ENCODE measurements at places on chromosomes 6 and 20.

- no peak for DNase-seq
Measured at GRCh38 chr6:83467620-83468036, 36.8 kb upstream of the ME1 start.

GRCh38 chr6:138586638-138587037, 87.3 kb upstream of the NHSL1 start:
- no peak for DNase-seq

DNA sequence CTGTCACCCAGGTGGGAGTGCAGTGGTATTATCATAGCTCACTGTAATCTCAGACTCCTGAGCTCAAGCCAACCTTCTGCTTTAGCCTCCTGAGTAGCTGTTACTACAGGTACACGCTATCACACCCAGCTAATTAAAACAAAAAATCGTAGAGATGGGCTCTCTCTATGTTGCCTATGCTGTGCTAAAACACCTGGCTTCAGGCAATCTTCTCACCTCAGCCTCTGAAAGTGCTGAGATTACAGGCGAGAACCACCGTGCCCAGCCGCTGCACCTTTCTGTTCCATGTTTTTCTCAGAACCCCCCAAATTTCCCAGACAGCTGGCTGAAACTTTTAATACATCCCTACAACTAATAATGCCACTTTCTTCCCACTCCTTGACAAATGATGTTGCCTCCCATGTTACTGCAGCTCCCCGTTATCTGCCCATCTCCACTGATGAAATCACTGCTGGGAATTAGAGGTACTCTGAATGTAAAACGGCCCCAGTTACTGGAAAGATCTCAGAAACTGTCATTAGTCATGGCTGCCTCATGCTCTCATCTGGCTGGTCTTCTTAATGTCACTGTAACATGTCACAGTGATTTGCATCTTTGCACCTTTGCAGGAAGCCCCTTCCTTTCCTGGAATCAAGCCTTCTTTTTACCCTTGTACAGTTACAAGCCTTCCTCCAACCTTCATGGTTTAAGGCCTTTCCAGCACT, 697.5 kb downstream of the PRKN start:
- no peak for DNase-seq

GRCh38 chr6:75414445-75415021, 79.1 kb downstream of the FILIP1 start:
- no peak for DNase-seq

GRCh38 chr6:149062653-149063348, 254.7 kb upstream of the TAB2 start:
- DNase-seq = no peak

DNA sequence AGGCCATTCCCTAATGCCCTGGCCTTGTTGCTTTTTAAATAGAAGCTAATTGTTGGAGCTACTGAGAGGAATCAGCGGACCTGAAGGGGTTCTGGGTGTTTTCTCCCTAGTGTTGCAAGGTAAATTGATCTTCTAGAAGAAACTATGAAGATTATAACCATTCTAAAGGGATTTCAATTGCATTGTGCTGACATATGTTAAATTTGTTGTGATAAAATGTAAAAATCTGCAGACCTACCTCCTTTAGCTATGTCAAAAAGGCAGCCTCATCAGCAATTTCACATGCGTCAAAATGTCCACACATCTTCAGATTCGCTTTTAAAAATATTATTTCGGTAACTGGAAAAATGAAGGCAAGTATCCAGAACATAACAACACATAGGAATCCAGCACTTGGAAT, 44.4 kb downstream of the IYD start:
- DNase-seq = no peak

GRCh38 chr6:1066449-1067090, 245.3 kb upstream of the FOXQ1 start:
- DNase-seq = no peak
